GDM1 (cell line): ENCODE measurements at places on chromosomes 11 and 22.

DNA sequence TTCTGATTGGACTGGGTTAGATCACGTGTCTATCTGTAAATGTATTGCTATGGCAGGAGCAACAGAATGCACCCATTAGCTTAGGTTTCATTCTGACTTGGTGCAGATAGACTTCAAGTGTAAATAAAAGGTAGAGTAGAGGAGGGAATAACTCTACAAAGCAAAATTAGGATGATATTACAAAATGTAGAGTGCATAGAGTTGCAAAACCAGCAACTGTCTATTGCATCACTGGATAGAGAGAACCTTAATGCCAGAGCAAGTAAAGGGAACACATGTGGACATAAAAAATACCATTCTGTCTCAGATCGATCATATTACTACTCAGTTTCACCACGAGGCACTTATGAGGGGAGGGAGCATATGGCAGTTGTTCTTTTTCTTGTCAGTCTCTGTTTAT is 22.0 kb upstream of the CAT start:
- DNase-seq, result no peak

DNA sequence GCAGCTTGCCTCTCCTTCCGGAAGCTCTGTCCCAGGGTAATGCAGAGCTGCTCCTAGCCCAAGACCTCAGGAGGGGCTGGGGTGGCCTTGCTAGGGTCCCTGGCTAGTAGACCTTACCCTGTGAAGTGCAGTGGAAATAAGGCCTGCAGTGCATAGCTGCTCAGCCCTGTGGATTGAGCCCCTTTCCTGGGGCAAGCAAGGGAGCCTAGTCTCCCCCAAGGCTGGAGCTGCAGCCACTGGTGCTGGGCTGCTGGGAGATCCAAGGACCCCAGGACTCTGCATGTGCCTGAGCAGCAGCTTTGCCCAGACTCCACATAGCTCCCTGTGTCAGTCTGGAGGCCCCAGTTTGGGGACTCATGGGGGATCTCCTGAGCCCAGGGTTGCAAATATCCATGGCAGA is 57.9 kb downstream of the FANCF start:
- no peak for DNase-seq

- DNase-seq, result no peak
These were observed 15.7 kb downstream of the DTX4 start for GRCh38 chr11:59187587-59187986.

DNA sequence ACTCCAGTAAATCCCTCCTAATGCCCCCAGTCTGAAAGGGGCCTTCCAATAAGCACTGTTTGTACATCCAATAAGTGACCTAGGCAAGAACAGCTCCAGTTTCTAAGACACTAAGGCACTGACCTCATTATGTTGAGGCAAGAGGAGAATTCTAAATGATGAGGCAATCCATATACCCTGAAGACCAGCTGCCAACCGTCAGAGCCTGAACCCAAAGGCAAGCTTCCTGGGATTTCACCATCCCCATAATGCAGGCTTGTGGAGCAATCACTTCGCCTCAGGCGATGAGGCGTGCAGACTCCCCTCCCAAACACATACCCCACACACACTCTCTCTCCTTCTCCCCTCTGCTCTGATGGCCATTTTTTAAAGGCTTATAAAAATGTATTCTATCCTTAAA is 49.5 kb downstream of the LGR4 start:
- DNase-seq, result no peak

GRCh38 chr22:49291169-49291568 is 536.5 kb downstream of the BRD1 start:
- no peak for DNase-seq

DNA sequence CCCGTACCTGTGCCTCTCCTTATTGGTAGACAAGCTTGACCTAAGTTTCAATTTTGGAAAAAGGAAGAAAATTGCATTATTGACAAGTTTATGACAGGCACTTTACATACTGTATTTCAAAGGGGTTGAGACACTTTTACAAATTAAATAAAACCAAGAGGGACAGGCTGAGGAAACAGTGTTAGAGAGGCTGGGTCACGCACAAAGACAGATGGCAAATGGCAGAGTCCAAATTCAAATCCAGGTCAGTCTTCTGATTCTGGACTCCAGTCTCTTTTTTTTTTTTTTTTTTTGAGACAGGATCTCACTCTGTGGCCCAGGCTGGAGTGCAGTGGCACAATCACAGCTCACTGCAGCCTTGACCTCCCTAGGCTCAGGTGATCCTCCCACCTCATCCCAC is 10.1 kb downstream of the TRIM66 start:
- DNase-seq, result no peak

GRCh38 chr22:36589856-36590255 is 60.9 kb upstream of the EIF3D start:
- no peak for DNase-seq

DNA sequence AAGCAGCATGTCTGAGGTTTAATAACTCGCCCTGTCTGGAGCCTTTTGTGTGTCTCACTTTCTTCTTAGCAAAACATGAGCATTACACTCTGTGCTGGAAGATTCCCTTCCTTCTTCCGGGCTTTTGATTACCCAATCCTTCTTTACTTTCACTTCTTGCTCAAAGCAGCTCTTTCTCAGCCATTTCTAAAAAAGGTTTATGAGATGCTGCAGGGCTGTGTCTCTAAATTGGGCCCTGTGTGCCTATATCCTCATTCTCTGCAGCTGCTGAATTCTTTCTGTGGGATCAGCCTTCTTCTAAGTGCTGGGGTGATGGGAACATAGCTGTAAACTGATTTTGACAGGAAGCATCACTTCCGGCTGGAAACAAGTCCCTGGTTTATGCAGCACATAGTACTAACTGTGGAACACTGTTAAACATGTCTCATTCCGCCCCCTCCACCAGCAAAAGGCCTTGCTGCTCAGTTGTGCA is 71.8 kb downstream of the PIWIL4 start:
- DNase-seq, result no peak

GRCh38 chr11:118175031-118175992 is 1.1 kb downstream of the SCN2B start:
- DNase-seq, result no peak

DNA sequence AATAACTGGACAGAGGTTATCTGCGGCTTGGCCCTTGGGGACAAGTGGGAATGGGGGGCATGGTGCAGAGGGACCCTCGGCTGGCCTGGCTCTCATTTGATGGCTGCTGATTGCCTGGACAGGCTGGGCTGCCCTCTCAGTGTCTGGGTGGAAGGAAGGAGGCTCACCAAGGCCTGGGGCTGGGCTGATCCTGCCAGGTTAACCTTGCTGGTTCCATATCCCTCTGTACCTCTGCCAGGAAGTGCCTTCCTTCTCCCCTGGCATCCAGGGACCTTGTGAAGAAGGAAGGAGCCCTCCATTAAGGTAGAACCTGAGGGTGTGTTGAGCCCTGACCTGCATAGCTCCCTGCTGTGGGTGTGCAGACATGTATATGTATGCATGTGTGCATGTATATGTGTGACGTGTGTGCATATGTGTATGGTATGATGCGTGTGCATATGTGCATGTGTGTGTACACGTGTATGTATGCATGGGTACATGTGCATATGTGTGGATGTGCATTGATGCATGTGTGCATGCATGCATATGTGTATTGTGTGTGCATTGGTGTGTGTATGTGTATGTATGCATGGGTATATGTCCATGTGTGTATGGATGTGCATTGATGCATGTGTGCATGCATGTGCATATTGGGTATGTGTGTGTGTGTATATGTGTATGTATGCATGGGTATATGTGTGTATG is 433.9 kb downstream of the TBC1D22A start:
- no peak for DNase-seq

- peak; percentile 86 for DNase-seq
These were observed 2.1 kb upstream of the DGKZ start for GRCh38 chr11:46345131-46345597.

DNA sequence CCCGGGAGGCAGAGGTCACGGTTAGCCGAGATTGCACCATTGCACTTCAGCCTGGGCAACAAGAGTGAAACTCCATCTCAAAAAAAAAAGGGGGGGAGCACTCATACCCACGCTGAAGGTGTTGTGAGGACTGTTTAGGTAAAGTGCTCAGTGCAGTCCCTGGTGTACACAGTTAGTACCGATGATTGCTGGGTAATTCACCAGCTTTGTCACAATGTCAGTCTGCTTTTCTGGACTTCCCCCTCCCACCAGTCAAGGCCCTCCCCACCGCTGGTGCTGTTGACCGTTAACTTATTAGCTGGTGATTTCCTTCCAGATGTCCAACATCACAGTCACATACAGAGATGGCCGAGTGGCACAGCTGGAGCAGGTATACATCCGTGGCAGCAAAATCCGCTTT is 11.9 kb downstream of the SNRPD3 start:
- no peak for DNase-seq

GRCh38 chr22:45102896-45103420 is 60.8 kb upstream of the NUP50 start:
- DNase-seq, result no peak

GRCh38 chr11:75013051-75013450 is 24.3 kb downstream of the NEU3 start:
- DNase-seq, result no peak

DNA sequence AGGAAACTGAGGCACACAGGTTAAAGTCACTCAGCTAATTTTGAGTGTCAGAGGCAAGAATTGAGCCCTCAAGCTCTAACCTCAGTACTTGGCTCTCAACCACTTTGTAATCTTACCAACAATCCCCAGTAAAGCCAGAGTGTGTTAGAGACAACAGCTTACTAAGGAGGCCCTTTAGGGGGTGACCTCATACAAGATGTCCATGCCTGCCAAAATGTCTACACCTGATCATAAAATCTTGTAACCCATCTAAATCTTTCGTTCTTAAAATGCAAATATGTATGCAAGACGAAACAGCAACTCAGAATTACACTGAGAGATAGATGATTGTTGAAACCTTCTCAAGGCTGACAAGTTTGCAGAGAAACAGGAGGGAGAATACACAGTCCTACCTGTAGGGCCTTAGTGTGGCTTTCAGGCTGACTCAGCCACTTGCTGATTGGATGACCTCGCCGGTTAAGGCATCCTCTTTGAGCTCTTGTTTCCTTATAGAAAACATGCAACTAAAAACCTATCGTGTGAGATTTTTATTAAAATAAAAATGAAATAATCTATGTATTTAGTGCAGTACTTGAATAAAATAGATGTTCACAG is 143.2 kb downstream of the OPCML start:
- DNase-seq, result no peak

DNA sequence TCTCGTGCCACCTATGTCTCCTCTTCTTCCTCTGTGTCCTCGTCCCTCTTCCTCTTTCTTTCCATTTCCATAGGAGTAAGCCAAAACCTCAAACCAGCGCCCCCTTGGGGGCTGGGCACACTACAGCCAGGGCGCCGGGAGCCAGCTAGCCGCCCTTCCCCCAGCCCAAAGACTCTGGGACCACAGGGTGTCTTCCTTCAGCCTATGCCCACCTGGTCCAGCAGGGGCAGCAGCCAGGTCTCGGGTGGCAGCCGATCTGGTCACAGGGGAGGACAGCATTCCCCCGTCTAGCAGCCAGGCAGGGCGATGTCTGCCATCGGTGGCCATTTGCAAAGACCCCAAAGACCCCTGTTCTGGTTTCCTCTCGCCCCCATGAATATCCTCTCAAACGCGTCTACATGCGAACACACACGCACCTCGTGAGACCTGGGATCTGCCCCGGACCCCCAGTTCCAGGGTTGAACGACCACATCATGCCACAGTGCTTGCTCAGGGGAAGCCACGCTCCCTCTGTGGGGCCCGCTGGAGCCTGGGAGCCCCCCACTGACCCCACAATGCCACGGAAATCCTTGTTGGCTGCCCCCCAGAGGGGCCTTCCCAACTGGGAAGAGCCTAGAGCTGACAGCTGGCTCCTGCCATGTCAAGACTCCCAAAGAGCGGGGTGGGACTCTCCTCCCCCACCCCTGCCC is 546.0 kb upstream of the CCDC179 start:
- no peak for DNase-seq

DNA sequence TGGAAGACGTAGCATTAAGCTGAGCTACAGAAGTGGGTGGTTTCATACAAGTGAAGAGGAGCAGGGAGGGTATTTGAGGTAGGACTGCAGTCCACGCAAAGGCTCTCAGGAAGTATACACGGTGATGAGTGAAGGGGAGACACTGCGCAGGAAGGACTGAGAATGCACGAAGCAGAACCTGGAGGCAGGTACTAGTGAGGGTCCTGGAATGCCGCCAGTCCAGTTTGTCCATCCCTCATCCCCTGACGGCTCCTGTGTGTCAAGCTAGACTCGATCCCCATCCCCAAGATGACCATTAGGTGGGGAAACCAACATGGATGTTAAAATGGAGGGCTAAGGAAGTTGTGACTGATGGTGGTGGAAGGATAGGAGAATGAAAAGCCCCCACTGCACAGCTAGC is 23.8 kb downstream of the ART5 start:
- DNase-seq, result no peak

- DNase-seq, result no peak
These were observed 8.2 kb downstream of the PTH start for GRCh38 chr11:13487661-13488030.

- no peak for DNase-seq
These were observed 28.9 kb upstream of the CARD18 start for GRCh38 chr11:105168457-105168856.

GRCh38 chr11:62236187-62236586 is 5.9 kb upstream of the SCGB1D2 start:
- DNase-seq, result no peak

DNA sequence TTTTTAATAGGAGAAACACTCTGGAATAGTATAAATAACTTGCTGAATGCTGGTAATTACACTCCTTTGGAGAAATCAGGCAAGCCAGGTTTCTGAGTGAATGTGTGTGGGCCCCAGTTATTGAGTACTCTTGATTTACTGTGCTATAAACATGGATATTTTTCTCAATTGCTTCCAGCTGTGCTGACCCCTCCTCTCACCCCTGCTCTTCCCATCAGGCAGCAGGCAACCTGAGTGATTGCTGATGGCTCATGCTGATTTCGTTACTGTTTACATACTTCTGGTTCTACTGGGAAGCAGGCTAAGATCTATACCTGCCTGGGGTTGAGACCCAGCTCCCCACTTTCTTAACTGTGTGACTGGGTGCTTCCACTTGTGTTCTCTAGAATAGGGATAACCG is 68.5 kb downstream of the DHCR7 start:
- DNase-seq, result no peak

DNA sequence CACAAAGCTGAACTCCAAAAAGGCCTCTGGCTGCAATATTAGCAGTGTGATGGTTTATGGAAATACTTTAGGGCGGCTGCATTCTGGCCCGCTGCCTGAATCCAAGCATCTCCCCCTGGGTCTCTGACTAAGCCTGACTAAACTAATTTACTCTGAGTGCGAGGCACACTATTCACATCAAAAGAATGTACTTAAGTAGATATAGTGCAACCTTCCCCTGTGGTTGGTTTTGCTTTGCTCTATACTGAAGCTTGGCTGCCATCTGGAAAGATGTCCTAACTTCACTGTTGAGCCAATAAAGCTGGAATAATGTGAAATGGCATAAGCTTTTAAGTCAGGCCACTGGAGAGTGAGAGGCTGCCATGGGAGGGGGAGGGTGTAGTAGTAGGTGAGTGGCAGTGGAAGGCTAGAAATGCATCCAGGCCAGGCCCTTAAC is 321.6 kb downstream of the AASDHPPT start:
- no peak for DNase-seq

DNA sequence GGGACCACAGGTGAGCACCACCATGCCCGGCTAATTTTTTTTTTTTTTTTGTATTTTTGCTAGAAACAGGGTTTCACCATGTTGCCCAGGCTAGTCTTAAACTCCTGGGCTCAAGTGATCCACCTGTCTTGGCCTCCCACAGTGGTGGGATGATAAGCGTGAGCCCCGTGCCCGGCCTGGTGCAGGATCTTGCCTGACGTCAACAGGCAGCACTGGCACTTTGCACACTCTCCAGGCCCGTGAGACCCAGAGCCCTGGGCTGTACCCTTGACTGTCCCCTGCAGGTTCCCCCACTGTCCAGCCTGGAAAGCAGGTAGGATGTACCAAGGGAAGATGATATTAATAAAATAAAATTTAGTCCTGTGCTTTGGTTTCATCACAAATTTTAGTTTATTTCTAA is 29.1 kb upstream of the PANX2 start:
- DNase-seq, result no peak
